NCI-H1930 (cell line): ENCODE measurements at places on chromosomes 3 and 15.

- DNase-seq = no peak
These were observed 621 bp downstream of the SOX14 start for GRCh38 chr3:137764563-137765309.

GRCh38 chr3:127615631-127616305, 13.2 kb upstream of the PODXL2 start:
- no peak for DNase-seq

- no peak for DNase-seq
These were observed 31.6 kb upstream of the NUDT16 start for GRCh38 chr3:131349946-131350347.

DNA sequence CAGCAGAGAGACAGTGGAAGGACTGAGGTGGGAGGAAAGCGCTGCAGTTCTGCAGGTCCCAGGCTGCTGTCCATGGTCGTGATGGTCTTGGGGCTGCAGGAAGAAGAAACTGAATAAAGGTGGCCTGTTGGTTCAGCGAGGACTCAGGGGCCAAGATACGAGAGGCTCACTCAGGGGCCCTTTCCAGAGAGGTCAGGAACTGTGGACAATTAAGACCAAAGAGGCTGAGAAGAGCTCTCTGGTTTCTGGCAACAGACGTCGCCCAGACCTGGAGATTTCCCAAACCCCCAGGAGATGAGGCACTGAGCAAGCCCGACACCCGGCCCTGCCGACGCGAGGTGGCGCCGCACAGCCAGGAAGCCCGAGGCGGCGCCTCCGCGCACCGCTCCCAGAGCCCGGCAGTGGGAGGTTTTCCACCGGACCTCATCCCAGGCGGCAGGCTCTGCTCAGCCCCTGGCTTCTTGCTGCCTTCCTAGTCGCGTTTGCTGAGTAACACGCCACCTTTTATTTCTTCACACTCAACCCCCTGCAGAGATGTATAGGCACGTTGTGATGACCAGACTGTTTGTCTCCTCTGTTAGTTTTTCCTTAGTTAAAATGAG, 56.4 kb upstream of the ARRDC4 start:
- peak; percentile 34 for DNase-seq

- DNase-seq = no peak
These were observed 206.7 kb downstream of the THRB start for GRCh38 chr3:24287755-24288450.

DNA sequence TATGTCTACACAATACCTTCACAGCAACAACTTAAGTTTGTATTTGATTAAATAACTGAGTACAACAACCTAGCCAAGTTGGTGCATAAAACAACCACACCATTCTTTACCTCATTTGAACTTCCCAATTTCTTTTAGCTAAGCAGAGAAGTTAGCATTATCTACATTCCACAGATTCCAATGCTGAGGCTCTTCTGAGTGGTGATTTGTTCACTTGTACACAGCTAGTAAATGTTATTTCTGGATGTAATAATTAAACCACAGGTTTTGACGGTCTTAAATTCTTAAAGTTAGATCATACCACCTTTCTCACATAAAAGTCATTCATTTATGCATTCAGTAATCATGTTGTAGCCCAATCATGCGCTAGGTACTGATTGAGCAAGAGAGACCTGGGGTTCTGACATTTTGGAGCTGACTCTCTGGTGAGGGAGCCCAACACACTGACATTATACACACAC, 102.5 kb downstream of the SST start:
- no peak for DNase-seq
